Activated T-cell treated with anti-CD3 and anti-CD28 coated beads, Interleukin-2, amount 50 U/mL, for 4 hours (primary cell): ENCODE measurements at places on chromosomes 11 and 22.

DNA sequence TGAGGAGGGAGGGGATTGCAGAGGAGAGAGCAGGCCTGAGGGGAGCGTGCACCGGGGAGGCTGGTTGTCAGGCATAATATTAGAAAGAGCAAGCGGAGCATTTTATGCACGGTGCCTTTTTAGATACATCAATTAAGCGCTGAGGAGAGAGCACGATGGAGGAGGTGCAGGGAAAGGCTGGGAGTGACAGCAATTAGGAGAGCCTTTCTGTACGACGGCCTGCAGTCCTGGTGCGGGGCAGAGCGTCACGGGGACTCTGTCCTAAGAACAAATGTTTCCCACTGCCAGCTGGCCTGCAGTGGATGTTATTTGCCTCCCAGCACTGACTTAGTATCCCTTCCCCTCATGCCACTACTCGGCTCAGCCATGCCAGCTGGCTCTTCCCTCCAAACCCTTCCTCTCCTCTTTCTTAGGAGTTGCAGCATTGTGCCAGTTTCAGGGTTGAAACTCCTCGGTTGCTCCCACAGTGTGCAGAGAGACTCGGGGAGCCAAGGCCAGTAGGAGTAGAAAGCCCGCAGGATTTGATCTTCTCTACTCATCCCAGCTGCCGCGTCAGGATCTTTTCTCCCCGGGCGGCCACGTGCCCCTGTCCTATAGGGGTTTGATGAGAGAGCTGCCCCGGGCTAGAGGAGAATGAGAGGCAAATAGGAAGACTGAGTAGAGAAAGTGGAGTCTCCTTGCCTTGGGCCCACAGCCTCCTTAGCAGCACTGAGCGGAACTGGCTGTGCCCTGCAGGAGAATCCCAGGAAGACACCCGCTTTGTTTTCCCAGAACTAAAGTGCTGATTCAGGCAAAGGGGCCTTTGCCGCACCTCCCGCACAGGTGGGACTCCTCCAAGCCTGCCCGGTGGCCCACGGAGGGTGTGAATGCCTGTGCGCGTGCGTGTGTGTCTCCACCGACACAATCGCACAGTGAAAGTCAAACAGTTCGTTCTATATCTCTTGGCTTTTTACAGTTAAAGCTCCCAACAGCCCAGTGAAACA is 875.3 kb downstream of the NTM start:
- no peak for DNase-seq

DNA sequence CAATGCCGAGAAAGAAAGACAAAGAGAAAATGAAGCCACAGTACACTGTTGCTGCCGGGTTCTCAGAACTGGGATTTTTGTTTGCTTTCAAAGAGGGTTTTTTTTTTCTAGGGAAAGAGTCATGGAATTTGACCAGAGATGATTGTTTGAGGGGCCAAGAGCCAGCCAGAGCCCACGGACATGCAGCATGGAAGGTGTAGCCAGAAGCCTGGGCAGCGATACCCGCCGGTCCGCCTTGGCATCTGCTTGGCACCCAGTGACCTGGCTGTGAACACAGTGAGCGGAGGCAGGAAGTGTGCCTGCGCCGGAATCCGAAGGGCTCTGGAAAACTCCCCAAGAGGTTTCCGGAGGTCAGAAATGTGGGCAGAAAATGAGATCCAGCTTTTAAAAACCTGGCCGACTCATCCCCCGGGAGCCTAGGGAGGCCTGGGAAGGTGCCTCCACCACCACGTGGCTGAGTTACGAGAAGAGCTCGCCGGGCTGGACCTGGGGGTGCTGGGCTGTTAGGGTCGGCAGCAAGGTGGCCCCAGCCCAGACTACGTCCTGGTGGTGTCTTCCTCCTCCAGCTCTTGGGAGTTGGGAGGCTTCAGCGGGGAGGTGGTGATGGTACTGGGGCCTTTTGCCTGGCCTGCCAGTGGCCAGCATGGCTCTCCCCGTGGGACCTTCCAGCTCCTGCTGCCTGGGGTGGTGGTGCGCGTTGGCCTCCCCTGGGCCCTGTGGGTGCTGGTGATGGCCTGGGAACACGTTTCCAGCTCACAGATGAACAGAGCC is 61.6 kb upstream of the PPARA start:
- no peak for DNase-seq

DNA sequence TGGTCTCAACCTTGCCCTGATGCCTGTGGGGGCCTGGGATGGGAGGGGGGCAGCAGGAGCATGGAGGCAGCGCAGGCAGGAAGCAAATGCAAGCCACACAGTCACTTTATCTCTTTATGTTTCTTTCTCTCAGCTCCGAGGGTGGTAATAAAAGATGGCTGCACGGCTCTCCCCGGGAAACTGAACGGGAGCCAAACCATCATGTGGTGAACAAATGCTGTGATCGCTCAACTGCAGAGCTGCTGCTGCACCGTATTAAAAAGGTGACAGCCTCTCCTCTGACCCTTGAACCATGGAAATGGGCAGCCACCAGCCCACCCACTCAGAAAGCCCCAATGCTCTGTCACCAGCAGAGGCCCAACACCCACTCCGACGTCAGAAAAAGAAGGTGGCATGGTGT is 110.0 kb downstream of the TIMP3 start:
- no peak for DNase-seq

DNA sequence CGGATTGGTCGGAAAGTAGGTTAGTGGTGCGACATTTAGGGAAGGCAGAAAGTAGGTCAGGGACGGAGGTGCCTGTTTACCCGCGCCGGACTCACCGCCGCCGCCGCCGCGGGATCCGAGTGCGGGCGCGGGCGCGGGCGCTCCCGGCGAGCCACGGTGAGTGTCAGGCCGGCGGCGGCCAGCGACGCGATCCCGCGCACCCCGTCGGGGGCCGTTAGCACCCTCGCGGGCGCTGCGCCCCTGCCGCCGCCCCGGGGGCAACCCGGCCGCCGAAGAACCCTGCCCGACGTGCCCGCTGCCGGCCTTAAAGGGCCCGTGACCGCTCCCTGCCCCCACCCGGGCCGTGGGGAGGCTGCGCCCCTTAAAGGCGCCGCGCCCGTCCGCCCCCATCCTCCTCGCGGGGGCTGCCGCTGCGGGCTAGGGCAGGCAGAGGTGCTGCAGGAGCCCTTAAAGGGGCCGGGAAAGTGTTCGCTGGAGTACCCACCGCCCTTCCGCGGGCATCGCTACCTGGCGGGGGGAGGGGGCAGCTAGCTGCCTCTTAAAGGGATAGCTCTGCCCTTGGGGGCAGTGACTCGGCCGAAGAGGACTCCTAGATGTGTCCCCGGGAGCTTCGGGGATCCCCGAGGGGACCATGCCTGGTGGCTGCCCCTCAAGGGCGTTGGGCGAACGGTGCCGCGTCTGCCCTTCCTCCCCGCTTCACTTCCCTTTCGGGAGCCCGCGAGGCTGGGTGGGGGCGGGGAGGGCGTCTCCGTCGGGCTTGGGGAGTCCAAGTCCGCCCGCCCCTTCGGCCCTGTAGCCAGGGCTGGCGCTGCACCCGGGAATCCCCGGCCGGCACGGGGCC is at the start of gene BMAL1:
Gene BMAL1, plus strand, starts transcription at position 23 of the 841 bp plus-strand sequence. CDS start 76,519 bp downstream, outside the sequence.
- peak; percentile 32 for DNase-seq

DNA sequence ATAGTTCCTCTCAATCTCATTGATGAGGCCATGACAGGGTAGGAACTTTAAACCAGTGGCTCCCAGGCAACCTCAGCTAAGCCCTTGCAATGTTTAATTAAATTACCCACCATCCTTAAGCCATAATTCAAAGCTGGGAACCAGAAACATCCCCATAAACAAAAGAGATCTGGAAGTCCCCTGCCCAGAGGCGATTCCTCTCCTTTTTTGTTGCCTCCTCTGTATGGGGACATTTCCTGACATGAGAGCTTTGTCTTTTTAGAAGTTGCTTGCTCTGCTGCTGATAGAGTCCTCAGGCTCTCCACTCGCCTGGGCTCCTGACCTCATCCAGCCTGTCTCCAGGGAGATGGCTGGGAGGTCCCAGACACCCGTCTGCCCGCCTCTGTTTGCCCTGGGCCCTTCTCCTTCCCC is 3.2 kb downstream of the DTX4 start:
- DNase-seq, result no peak

- no peak for DNase-seq
Observed at GRCh38 chr11:47105974-47106373, 70.7 kb downstream of the ARFGAP2 start.

DNA sequence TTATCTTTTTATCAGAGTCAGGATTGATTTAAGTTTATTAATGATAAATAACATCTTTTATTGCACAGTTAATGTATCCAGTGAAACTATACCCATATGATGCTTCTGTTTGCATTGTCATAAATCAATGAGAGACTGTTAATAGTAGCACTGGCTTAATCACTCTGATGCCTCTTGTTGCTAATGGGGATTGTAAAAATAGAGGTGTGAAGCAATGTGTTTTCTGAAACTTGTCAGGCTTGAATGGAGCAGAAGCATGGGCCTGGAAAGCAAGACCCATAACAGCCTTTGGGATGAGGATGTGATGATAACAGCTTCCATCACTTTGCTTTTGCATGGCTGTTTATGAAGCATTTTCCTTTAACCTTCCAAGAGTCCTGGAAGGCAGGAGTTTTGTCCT is 319.7 kb downstream of the DDX10 start:
- DNase-seq, result no peak

DNA sequence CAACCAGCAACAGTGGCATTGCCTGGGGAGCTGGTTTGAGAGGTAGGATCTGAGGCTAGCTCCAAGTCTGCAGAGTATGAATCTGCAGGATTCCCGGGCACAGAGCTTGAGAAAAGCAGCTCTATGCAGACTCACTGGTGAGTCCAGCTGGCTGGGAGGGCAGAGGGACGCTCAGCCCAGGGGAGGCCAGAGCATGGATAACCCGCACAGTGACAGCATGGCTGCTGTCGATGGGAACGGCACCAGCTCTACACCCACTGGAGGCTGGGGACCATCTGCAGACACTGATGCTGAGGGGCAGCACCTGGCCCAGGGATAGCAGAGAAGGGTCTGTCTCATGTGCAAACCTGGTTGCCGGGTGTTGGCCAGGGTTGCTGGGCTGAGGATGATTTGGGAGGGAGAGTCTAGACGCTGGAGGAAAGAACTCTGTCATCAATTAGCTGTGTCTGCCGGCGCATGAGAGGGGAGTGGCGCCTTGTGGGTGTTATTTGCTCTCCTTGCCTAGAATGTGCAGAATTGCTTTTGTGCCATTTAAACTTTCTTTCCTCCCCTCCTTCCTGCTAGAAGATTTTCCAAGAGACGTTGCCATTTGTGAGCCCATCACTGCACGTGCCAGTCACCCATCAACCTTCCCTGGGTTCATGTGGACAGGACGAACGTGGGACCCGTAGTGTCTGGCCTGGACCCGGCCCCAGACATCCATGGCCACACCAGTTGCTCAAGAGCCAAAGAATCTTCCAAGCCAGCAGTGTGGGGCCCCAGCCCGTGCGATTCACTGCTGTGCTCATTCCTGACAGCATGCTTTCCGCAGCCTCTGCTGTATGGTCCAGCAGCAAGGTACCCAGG is 19.1 kb upstream of the LINC01488 start:
- no peak for DNase-seq

GRCh38 chr22:17264321-17265052 is 45.3 kb upstream of the ADA2 start:
- no peak for DNase-seq

GRCh38 chr22:22934543-22935055 is 47.0 kb downstream of the IGLL5 start:
- no peak for DNase-seq

- no peak for DNase-seq
Observed at GRCh38 chr11:131327421-131327820, 43.0 kb upstream of the NTM start.
